Astrocyte (in vitro differentiated cells and primary cell): ENCODE measurements at places on chromosomes 1 and 21. TPM values are rescaled to one million over a fixed set of nuclear protein-coding genes. Genes with fewer than 3 reads are reported as not detected.

GRCh38 chr1:52603630-52604029, 1.5 kb downstream of the GPX7 start:
- no peak for DNase-seq

GRCh38 chr1:111967886-111968285, 21.6 kb downstream of the KCND3 start:
- DNase-seq, result no peak

DNA sequence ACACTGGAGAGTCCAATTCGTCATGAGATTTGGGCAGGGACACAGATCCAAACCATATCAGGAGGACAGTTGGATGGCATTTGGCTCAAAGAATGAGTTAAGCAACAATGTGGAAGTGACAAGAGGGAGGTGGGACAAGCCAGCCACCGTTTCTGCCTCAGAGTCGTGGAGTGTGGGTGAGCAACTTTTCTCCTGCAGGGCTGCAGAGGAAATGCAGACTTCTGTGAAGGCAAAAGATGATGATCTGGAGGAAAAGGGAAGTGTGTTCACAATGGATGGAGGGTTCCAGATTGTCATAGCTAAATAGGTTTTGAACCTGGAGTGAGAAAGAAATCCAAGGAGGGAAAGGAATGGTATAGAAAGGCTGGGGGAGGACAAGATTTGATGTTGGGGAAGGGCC, 16.4 kb upstream of the KANK4 start:
- no peak for DNase-seq

ANKRD35 gene
- 0.07 and 0.16 TPM in 2 replicates for total RNA-seq

RAB3B gene
- 40.0 and 49.2 TPM in 2 replicates for total RNA-seq

OR2L5 gene
- not detected in 2 replicates for total RNA-seq

GRCh38 chr1:30823627-30823968, 66.0 kb upstream of the LAPTM5 start:
- DNase-seq, result no peak

GRCh38 chr21:14114251-14114650, 96.5 kb downstream of the LIPI start:
- DNase-seq, result no peak

DNA sequence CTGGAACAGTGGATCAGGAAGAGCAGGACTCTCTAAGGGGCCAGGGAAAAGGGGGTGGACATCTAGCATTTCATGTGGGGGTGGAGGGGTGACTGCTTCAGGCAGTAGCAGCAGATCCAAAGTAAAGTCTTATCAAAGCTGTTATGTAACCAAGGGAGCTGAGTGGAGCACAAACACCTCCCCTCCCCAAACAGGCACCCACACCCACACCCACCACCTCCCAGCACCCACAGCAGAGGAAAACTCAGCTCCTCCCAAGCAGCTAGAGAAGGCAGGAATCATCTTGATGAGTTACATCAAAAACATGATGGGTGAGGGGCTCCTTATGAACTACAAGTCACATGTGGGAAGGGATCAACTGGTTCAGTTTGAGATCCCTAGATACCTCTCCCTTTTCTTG, 6.0 kb downstream of the DLGAP3 start:
- no peak for DNase-seq

SMCP gene
- not detected in 2 replicates for total RNA-seq

DNA sequence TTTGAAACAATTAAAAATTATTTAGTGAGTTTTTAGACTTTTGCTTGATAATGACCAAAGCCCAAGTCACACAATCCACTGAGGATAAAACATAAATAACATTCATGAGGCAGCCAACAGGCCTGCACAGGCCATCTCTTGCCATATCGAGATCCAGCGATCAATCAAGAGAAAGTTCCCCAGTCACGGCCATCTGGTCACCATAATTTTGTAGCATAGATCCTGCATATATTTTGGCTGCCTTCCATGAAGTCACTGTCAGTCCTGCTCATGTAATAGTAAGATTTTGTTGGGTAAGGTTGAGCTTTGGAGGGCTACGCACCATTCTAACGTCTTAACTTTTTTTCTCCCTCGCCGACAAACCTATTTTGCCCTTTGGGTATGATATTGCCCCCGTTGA, 17.5 kb downstream of the KPNA6 start:
- DNase-seq, result no peak

DNA sequence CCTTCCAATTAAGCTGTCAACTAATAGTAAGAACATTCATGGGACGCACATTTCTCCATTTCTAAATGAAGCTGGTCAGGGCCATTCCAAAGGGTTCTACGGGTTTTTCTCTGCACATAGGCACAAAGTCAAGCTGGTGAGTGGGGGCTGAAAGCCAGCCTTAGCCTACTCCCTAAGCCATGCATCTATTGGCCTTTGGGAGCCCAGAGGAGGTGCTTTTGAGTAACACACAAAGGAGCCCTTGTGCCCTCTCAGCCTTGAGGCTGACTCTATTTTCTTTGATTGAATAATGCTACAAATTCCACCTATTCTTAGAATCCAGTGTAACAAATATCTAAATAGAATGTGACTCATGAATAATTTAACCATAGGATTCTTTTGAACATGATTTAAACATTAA, 73.6 kb downstream of the RGS13 start:
- peak; percentile 28 for DNase-seq

KRTAP22-1 gene
- total RNA-seq, result not detected in 2 replicates

UTS2 gene
- total RNA-seq, result not detected in 2 replicates

DNA sequence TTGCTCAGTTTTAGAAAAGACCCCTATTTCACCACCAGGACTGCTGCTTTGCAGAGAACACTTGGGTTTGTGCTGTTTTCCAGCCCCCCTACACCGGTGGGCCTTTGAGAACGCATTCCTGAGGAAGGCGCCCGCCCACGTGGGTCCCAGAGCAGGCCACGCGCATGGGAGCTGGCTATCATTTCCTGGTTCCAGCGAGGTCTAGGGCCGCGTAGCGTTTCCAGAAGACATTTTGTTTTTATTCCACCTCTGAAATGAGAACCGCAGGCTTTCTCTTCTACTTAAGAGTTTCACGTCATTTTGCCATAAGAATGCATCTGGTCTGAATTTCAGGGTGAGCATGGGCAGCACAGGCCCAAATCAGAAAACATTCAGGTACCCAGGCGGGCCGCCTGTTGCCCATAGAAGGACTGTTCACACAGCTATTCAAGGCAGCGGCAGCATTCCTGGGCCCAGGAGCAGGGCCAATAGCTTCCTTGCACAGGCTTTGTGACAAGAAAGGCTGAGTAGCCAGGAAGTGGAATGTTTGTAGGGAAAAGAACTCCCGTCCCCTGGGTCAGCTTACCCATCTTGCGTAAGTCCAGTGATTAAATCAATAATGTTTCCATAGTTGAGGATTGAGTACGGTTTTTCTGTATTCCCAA, 1.4 kb upstream of the KLHL21 start:
- DNase-seq, result peak; percentile 87
